ENCODE measurements at places on chromosomes 7 and 10.

- DNase-seq, result no peak
Measured at GRCh38 chr7:30841801-30842541, 69.7 kb upstream of the AQP1 start.

DNA sequence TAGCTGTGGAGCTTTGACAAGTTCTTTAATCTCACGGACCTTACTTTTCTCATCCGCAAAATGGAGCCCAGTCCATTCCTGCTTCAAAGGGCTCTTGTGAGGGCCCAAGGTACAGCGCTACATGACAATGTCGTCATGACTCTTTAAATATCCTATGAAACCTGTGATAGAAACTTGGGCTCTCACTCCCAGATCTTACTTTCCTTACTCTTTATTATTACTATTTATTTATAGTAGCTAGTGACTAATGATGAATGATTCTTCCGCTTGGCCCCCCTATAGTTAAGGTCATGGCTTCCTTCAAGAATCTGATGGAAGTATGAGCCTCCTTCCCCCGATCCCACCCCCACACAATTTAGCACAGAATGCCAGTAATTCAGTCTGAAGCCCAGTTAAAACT is 41.9 kb downstream of the RBM20 start:
- no peak for DNase-seq

- DNase-seq, result no peak
Measured at GRCh38 chr7:150943453-150943814, 34.7 kb downstream of the KCNH2 start.

- no peak for DNase-seq
Measured at GRCh38 chr10:47449979-47450378, 33.9 kb downstream of the ANXA8 start.

DNA sequence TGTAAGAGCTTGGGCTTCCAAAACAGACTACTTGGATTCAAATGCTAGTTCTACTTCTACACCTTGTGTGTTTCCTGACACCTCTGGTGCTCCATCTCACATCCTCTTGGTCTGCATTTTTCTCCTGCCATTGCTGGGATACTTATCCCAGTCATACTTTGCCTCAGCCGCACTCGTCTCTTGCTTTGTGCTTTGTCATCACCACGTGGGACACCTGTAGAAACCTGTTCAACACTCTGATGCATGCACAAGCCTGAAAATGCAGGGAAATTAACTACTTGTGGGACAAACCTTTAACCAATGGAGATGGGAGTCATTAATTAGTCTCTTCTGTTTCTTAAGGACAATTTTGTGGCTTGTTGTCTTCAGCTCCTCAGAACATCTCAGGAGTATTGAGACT is 94.2 kb upstream of the PHYHIPL start:
- DNase-seq, result no peak

DNA sequence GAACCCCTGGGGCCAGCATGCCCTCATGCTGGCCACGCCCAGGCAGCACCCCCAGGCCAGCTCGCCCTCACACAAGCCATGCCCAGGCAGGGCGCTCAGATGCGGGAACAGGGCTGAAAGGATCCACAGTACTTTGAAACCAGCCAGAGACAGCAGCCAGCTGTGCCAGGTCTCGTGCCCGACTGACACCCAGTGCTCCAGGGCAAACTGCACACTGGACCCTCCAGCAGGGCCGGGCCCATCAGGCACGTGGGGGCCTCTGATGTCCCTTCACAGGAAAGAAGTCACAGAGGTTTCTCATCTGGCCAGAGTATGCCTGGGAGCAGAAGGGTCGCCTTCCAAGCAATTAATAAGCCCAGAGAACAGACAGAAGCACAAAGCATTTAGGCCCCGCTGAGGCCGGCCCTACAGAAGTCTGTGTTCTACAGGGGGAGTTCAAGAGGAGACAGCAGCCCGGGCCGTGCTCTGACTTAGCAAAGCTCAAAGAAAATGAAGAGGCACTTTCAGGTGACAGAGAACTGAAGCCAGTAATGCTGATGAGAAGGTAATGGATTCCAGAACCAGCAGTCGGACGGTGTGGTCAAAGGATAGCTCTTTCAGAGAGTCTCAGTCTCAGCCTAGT is 21.4 kb downstream of the MAD1L1 start:
- no peak for DNase-seq

DNA sequence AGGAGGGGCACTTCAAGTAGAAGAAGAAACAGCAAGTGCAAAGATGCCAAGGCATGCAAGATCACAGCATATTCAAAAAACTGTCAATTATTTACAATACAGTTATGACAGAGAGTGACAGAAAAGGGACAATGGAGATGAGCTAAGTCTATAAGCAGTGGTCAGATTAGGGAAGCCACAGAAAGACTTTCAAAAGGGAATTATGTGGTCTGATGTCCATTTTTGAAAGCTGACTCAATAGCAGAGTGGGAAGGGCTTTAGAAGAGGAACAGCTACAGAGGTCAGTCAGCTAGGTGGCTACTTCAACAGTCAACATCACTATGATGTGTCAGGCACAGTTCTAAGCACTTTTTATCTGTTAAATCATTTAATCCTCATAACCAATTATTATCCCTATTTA is 45.2 kb upstream of the SPOCK2 start:
- no peak for DNase-seq

GRCh38 chr10:95531058-95531809 is 29.9 kb downstream of the SORBS1 start:
- DNase-seq, result no peak

DNA sequence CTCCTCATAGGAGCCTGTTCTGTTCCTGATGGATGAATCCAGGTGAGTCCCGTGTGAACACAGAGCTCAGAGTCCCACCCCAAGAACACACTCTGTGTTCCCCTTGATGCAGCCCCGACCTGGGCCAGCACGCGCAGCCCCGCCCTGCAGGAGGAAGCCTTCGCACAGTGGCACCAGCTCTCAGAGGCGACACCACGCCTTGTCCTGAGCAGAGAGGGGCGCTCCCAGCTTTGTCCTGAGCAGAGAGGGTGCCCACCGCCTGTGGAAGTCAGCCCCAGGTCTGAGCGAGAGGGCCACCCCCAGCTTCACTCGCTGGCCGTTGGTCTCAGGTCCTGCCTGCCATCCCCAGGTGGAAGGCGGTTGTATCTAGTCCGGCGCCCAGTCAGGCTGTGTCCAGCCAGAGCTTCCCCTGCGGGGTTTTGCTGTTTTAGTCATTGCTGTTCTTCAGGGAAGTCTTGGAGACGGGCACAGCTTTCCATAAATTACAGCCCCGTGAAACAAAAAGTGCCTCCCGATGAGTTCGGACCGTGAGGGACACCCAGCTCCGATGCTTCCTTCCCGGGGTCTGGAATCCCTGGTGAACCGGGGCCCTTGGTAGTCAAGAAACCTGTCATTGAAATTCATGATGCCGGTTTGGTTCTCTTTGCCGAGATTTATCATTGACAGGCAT is 43.6 kb downstream of the NKX6-2 start:
- no peak for DNase-seq

- no peak for DNase-seq
Measured at GRCh38 chr7:98194186-98194585, 17.1 kb upstream of the BHLHA15 start.

GRCh38 chr7:139976838-139977656 is 85.7 kb downstream of the PARP12 start:
- DNase-seq, result no peak

- no peak for DNase-seq
Measured at GRCh38 chr10:123574109-123574698, 92.0 kb upstream of the GPR26 start.
